Fibroblast of lung (primary cell): ENCODE measurements at places on chromosomes 3 and 15. TPM values are rescaled to one million over a fixed set of nuclear protein-coding genes. Genes with fewer than 3 reads are reported as not detected.

DNA sequence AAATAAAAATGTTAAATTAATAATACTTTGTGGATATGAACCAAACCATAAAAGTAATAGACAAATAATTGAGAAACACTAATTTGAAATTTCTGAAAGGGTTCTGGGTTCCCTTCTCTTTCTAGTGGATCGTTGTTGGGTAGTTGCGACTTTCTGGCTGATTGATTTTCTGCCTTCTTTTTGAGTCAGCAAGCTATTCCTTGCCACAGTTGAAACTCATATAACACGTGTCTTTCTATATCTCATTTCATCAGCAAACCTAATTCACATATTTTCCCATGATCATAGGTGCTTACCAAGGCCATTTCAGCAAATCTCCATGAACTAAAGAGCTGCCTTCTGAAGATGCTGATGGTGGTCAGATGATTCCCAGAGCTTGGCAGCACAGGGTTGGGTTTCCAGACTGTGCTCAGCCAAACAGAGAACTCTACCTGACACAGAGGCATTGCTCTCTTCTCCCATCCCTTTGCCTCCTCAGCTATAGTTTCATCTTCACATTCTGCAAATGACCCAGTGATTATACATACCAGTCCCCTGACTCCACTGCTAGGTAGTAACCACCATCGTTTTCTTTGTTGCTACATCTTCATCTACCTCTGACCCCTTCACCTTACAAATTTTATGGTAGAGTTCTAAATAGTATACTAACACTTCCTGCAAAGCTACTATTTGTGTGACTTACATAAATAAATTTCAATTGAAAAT is 383.9 kb upstream of the DPH6 start:
- no peaks in the 10 kb centered on the region for H3K36me3 ChIP-seq
- no peaks in the 10 kb centered on the region for H3K4me1 ChIP-seq
- no peak for DNase-seq
- no peak overlapping the region for H3K4me3 ChIP-seq
- no peaks in the 10 kb centered on the region for H3K27me3 ChIP-seq
- H3K27ac ChIP-seq, result no peak overlapping the region

DNA sequence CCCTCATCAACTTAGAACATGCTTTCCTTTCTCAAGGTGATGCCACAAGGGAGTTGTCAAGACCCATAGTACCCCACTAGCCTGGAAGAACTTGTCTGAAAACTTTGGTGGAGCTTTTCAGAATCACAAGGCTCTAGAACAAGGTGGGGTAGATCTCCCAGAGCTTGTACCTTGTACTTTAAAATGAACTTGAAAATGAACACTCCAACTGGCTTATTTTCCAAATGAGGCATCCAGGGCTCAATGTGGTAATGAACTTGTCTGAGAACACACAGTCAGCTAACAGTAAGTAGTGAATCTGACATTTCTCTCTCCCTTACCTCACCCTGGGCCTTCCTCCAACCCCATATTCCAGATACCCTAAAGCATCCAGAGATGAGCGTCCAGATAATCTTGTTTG is 81.8 kb upstream of the THBS1 start:
- peaks cover 5% of the 10 kb centered on the region for H3K4me1 ChIP-seq
- DNase-seq, result no peak
- H3K36me3 ChIP-seq, result no peaks in the 10 kb centered on the region
- H3K27me3 ChIP-seq, result no peaks in the 10 kb centered on the region

DNA sequence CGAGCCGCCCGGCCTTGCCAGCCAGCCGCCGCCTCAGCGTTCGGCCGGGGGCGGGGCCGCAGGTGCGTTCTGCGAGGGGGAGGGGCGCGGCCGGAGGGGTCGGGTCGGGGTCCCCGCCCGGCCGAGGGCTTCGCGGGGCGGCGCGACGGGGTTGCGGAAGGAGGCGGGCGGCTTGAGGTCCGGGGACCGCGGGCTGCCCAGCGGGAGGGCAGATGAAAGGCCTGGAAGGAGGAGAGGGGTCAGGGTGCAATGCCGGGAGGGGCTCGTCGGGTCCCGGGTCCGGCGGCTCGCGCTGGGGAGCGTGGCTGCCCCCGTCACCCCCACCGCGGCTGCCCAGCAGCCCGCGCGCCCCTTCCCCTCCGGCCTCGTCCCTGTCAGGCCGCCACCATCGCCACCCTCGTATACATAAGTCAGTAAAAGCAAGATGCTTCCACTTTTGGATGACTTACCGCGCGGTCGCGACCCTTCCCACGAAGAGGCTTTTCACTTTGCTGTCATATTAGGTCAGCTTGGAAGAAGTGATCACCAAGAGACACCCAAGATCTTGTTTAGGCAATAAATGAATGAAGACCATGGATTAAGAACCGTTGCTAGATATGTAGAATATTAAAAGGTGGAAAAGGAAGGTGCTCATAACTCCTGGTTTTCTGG is 620 bp upstream of the ANP32A start:
- H3K4me3 ChIP-seq, result peak overlapping the region; percentile 93
- no peaks in the 10 kb centered on the region for H3K27me3 ChIP-seq
- H3K27ac ChIP-seq, result no peak overlapping the region
- H3K4me1 ChIP-seq, result peaks cover 2% of the 10 kb centered on the region

- DNase-seq, result no peak
- H3K36me3 ChIP-seq, result no peaks in the 10 kb centered on the region
- no peaks in the 10 kb centered on the region for H3K4me1 ChIP-seq
- H3K4me3 ChIP-seq, result no peak overlapping the region
Measured at GRCh38 chr3:178437236-178437635, 99.0 kb upstream of the KCNMB2 start.

DNA sequence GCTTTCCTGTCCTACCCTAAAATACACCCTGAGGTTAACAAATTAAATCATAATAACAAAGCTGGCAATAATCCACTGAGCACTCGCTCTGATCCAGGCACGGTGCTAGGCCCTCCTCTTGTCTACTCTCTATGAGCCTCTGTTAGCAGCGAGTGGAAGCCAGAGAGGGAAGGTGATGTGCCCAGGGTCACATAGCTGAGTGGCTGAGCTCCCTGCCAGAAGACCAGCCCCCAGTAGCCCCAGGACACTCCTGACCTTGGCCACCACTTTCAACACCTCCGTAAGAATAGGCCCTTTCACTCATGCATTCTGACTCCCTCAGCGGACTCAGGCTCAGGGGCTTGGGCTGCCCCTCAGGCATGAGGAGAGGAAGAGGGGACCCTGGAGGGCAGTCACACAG is 9.5 kb upstream of the PRKCD start:
- H3K4me3 ChIP-seq, result no peak overlapping the region
- no peak overlapping the region for H3K27ac ChIP-seq
- H3K27me3 ChIP-seq, result no peaks in the 10 kb centered on the region
- H3K36me3 ChIP-seq, result no peaks in the 10 kb centered on the region

CXCR6 gene
- polyA plus RNA-seq, result 0.02 TPM in 1 of 2 replicates, not detected in the other

PLSCR1 gene
- 45.5 and 73.3 TPM in 2 replicates for polyA plus RNA-seq

GRCh38 chr3:197338586-197338985 is 40.2 kb upstream of the DLG1 start:
- no peak overlapping the region for H3K27ac ChIP-seq
- H3K27me3 ChIP-seq, result no peaks in the 10 kb centered on the region
- H3K4me1 ChIP-seq, result peaks cover 2% of the 10 kb centered on the region
- DNase-seq, result no peak

CNOT10 gene
- 16.9 and 17.5 TPM in 2 replicates for polyA plus RNA-seq

GHRL gene
- polyA plus RNA-seq, result 0.10 TPM in 1 of 2 replicates, not detected in the other

DNA sequence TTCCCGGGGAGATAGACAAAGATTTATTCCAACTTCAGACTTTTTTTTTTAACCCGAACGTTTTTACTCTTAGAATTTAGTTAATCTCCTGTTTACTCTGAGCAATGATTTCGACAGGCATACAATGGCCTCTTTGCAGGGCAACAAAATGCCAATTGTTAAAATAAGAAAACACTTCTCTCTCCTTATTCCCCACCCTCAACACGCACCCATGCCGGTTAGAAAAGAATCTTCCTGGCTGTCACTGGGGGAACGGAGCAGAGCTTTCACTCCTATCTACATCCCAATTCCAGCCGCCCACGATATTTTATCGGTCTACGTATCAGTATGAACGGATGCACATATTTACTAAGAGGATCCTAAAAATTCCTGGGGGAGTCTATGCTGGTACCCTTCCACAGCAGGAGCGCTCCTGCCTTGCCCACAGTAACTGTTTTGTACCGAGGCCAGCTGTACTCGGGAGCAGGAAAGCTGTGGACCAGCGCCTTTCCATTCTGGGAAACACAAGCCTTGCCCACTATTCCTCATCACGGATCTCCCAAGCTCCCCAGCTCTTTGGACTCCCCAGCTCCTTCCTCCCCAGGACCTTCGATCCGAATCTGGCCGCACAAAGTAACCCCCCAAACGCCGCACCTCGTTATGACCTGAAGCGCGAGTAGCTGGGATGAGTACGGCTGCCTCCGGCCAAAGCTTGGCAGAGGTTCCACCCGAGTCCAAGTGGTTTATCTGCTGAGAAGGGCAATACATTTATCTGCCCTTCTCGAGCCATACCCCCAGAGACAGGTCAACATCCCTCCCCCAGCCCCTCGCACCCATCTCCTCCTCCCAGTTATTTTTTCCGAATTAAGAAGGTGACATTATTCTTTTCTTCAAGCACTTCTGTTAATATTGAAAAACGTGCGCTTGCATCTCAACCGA is 2.2 kb upstream of the FOXB1 start:
- no peaks in the 10 kb centered on the region for H3K36me3 ChIP-seq
- H3K27ac ChIP-seq, result no peak overlapping the region
- H3K4me3 ChIP-seq, result no peak overlapping the region
- no peak for DNase-seq

DNA sequence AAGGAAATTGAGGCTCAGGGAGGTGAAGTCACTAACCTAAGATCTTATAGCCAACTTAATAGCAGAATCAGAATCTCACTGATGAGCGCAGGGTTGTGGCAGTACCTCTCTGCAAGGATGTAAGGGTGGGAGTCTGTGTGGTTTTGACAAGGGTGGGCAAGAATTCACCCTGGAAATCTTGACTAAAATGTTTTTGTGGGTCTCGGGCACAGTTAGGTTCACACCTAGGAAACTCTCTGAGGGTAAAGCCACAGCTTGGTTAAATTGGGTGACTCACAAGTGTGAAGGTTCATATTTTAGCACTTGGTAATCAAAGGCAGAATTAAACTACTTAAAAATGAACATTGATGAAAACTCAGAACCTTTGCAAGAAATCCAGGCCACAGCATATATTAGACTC is 178.2 kb upstream of the EOMES start:
- no peaks in the 10 kb centered on the region for H3K4me1 ChIP-seq
- no peak for DNase-seq
- no peak overlapping the region for H3K27ac ChIP-seq
- no peak overlapping the region for H3K4me3 ChIP-seq
- no peaks in the 10 kb centered on the region for H3K36me3 ChIP-seq

DNA sequence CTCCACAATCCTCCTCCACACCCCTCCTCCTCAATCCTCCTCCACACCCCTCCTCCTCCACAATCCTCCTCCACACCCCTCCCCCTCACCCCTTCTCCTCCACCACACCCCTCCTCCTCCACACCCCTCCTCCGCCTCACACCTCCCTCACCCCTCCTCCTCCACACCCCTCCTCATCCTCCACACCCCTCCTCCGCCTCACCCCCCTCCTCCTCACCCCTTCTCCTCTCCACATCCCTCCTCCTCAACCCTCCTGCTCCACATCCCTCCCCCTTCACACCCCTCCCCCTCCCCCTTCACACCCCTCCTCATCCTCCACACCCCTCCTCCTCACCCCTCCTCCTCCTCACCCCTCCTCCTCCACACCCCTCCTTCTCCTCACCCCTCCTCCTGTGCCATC is 69.8 kb upstream of the BLM start:
- H3K4me3 ChIP-seq, result no peak overlapping the region
- no peak overlapping the region for H3K27ac ChIP-seq
- H3K27me3 ChIP-seq, result no peaks in the 10 kb centered on the region
- peaks cover 7% of the 10 kb centered on the region for H3K36me3 ChIP-seq
- no peak for DNase-seq
- peaks cover 6% of the 10 kb centered on the region for H3K4me1 ChIP-seq

CCR9 gene
- polyA plus RNA-seq, result not detected in 2 replicates

GOLGA6B gene
- polyA plus RNA-seq, result not detected in 2 replicates

GRCh38 chr15:29268706-29269484 is 727 bp downstream of the NSMCE3 start:
- H3K36me3 ChIP-seq, result no peaks in the 10 kb centered on the region
- H3K4me1 ChIP-seq, result no peaks in the 10 kb centered on the region
- DNase-seq, result peak; percentile 51

DNA sequence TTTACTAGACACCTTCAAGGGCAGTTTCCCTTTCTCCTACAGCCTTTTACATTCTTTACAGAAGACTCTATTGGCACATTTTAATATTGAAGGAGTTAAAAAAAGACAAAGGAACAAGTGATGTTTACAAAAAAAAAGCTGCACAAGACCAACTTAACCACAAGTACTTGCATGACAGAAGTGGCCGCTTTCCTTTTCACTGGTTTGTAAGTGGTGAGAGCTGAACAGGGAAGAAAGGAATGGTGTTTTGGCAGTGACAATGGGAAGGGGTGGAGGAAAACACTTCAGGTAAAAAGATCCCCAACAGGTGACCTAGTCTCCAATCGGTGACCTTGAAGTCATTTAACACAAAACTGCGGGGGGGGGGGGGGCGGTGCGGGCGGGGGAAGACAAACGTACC is 1.1 kb downstream of the WDR72 start:
- H3K36me3 ChIP-seq, result no peaks in the 10 kb centered on the region
- H3K27ac ChIP-seq, result no peak overlapping the region
- DNase-seq, result no peak

LRRC49 gene
- 10.0 and 16.2 TPM in 2 replicates for polyA plus RNA-seq

DNA sequence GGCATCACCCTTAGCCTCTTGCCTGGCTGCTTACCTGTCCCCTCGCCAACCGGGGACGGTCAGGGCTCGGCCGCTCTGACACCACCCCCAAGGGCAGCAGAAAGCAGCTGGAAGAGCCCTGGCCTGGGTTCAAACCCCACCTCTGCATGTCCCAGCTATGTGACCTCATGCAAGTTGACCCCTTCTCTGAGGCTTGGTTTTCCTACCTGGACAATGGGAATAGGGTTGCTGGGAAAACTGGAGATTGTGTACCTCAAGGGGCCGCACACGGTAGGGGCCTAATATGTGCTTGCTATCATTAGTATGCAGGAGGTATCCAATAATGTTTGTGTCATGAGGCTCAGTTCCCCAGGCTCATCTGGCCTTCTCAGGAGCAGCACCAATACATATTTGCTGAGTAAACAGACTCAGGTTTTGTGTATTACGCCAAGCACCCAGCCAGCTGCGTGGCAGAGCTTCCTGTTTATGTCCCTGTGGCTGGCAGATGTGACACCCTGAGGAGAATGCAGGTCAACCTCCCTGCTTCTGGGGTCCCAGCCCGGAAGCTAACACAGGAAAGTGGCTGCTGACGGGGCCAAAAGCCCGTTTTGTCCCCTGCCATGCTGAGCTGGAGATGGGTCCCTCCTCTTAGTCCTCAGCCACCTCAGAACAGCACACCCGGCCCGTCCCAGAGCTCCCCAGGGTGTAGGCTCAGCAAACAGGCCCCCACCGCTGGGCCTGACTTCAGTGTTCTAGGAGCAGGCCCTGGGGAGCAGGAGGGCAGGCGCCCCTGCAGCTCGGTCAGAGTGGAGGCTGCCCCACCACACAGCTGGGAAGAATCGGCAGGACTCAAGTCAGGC is 29.7 kb downstream of the PLXND1 start:
- H3K27ac ChIP-seq, result no peak overlapping the region
- no peak overlapping the region for H3K4me3 ChIP-seq
- no peak for DNase-seq
- no peaks in the 10 kb centered on the region for H3K27me3 ChIP-seq
- peaks cover 25% of the 10 kb centered on the region for H3K36me3 ChIP-seq

CFAP91 gene
- polyA plus RNA-seq, result 0.02 and 0.10 TPM in 2 replicates
